CD4-positive, alpha-beta T cell (primary cell): ENCODE measurements at places on chromosomes 12 and 14.
A peak's percentile ranks its signal among the peaks of the same experiment; 100 is the strongest.

DNA sequence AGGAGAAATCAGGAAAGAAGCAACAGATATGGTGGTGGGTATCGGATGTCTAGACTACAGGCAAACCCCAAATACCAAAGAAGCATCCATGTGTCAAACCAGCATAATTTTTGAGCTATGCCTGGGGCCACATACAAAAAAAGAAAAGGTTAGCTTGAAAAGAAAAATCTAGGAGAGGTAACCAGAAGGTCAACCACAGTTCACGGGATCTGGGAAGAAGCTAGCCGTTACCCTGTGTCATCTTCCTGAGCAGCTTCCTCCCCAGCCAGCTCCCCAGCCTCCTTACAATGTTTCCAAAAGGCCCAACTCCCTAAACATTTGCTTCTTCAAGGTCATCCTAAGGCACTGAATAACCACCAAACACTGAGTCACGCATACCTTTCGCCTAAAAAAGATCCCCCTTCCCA, 3.1 kb downstream of the SINHCAF start:
- DNase-seq, result peak; percentile 34

DNA sequence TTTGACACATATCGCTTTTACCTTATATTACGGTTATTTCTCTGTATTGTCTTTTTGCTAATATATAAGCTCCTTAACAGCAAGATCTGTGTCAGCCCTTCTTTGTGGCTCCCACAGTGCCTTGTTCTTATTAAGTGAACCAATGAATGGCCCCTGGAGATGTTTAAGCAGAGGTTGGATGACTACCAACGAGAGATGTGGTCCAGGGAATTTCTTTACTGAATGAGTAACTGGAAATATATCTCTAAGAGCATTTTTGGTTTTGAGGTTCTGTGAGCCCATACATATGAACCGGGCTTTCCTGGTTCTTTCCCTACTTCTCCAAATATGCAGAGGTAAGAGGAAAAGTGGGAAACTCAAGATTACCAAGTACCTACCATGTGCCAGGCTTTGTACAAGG, 23.5 kb downstream of the CALCOCO1 start:
- no peak for DNase-seq

DNA sequence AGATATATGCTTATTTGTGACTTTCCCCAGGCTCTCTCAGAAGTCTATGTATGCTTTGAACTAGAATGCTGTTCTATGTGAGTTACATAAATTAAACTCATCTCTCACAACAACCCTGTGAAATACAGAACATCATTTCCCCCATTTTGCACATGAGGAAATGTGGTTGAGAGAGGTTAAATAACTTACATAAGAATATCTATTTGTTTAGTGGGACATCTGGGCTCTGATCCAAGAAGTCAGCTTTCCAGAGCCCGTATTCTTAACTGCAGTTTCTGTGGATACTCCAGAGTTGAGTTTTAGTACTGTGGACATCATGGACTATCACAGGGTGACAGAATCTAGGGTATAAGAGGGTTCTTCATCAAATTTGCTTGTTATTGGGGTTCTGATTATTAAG, 242.5 kb upstream of the ARHGAP5 start:
- DNase-seq, result no peak

GRCh38 chr12:123151457-123152454, 866 bp upstream of the PITPNM2 start:
- DNase-seq, result no peak

- no peak for DNase-seq
These were observed 48.3 kb downstream of the NFKBIA start for GRCh38 chr14:35355981-35356841.
